ENCODE measurements at places on chromosomes 5 and 9. TPM values are rescaled to one million over a fixed set of nuclear protein-coding genes. Genes with fewer than 3 reads are reported as not detected.

CCDC187 gene
- not detected for total RNA-seq

EIF4EBP3 gene
- 7.4 TPM for total RNA-seq

DNA sequence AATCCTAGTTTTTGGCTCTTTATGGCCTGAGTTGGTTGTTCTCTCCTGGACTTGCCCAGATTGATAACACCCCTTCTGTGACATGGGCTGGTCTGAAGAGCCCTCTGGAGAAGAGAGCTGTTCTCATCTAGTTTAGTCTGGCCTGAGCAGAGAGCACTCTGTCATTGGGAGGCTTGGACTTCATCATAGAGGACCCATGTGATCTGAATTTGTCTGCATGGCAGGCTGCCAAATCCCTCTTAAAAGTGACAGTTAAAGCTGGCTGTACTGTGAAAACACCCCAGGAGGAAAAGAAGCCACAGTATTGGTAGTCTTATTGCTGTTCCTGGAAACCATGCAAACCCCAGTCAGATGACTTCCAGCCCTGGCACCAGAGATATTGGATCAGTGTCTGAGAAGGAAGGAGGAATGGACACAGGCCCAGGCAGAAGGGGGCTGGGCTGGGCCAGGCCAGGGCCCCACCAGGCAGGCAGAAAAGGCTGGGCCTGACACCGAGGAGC, 3.7 kb upstream of the WDR31 start:
- H3K36me3 ChIP-seq: no peaks in the 10 kb centered on the region
- H3K27me3 ChIP-seq: no peaks in the 10 kb centered on the region
- peaks cover 34% of the 10 kb centered on the region for H3K4me1 ChIP-seq

GRCh38 chr5:91706785-91707520, 323.8 kb upstream of the ARRDC3 start:
- no peaks in the 10 kb centered on the region for H3K36me3 ChIP-seq
- H3K27me3 ChIP-seq: no peaks in the 10 kb centered on the region
- no peak for DNase-seq
- H3K4me3 ChIP-seq: no peak overlapping the region

DNA sequence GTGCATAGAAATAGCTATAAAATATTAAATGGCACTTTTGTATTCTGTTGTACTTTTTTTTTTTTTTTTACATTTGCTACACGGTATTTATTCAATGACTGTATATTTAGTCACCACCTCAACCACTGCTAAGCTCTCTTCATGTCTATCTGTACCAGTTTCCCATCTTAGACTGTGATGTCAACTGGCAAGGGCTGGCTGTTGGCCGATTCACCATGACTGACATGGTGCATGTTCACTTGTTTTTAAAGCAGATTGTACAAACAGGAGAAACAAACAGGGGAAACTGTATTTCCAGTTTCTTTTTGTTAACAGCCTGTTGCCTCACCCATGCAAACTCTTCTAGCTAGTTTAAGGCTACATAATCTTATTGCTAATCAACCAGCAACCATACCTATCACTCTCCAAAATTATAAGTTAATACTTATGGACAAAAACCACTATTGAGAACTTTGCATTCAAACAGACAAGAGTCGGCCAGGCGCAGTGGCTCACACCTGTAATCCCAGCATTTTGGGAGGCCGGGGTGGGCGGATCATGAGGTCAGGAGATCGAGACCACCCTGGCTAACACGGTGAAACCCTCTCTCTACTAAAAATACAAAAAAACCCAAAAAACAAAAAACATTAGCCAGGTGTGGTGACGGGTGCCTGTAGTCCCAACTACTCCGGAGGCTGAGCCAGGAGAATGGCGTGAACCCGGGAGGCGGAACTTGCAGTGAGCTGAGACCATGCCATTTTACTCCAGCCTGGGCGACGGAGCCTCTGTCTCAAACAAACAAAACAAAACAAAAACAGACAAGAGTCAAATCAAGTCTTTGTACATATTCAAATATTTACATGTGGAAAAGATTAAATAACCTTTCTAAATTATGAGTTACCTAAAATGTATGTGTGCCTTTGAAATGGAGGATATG, 13.2 kb downstream of the ZFAND5 start:
- peaks cover 40% of the 10 kb centered on the region for H3K36me3 ChIP-seq
- DNase-seq: no peak
- peaks cover 14% of the 10 kb centered on the region for H3K4me1 ChIP-seq
- no peak overlapping the region for H3K27ac ChIP-seq

DNA sequence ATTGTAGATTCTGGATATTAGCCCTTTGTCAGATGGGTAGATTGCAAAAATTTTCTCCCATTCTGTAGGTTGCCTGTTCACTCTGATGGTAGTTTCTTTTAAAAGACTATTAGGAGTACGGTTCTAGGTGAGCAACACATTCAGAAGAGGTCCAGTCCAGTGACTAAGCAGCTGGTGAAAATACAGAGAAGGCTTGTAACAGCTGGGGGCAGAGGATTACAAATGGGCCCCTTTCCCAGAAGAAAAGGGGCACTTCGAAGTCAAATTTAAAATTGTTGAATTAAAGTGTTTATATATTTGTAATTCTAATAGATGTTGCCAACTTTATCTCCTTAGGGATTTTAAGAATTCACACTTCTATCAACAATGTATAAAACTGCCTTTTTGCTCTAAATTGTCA, 720.5 kb downstream of the TLE4 start:
- H3K4me3 ChIP-seq: no peak overlapping the region
- no peaks in the 10 kb centered on the region for H3K4me1 ChIP-seq
- no peak for DNase-seq

DNA sequence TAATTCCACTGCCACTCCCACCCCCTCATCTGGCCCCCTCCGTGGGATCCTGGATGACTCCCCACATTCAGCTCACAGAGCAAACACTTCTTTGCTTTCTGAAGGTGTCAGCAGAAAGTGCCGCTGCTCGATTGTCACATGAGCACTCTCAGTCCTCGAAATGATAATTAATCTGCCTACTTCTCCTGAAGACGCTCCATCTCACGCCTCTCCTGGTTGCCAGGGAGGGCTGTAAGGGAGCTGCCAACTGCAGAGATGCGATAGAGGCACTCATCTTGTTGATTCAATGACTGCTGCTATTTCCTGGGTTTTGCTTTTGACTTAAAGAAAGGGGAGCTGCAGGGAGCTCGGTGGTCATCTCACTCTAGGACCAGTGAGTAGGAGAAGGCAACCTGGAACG, 206.5 kb downstream of the DAB2IP start:
- no peak overlapping the region for H3K4me3 ChIP-seq
- no peak for DNase-seq
- H3K27me3 ChIP-seq: no peaks in the 10 kb centered on the region
- H3K27ac ChIP-seq: no peak overlapping the region
- H3K36me3 ChIP-seq: no peaks in the 10 kb centered on the region
- H3K4me1 ChIP-seq: no peaks in the 10 kb centered on the region

GRCh38 chr9:137379761-137380161, 43.2 kb downstream of the EXD3 start:
- H3K27ac ChIP-seq: no peak overlapping the region
- H3K4me3 ChIP-seq: no peak overlapping the region
- DNase-seq: no peak
- no peaks in the 10 kb centered on the region for H3K36me3 ChIP-seq
- no peaks in the 10 kb centered on the region for H3K4me1 ChIP-seq
